Stimulated activated CD8-positive, alpha-beta memory T cell treated with anti-CD3 and anti-CD28 coated beads, Interleukin-15, amount 100 ng/mL, for 24 hours (primary cell): ENCODE measurements at places on chromosomes 6 and 20.

GRCh38 chr20:61657721-61658377, 405.8 kb downstream of the CDH4 start:
- DNase-seq = no peak

DNA sequence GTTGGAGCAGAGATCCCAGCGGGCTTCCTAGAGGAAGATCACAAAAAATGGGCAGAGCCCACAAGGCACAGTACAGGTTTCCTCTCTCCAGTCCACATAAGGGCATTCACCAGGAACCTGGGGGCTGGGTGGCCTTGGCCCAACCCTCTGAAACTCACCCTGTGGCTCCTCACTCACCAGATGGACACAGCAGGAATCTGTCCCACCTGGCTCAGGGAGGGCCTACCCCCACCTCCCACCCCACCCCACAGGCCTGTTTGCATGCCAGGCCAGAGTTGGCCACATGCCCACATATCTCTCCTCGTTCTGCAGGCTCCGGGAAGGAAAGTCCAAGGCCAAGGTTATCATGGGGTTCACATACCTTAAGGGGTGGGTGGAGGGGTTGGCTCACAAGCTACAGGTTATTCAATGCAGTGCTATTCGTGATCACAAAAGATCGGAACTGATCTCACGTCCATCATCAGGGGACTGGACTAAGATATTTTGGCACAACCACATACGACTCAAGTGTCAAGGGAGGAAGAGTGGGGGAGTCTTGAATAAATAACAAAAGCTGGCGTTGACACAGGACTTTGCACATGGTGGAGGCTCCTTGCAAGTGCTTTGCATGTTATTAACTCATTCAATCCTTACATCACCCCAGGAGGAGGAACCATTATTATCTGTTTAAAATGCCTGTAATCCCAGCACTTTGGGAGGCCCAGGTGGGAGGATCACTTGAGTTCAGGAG, 13.0 kb downstream of the RIPOR3 start:
- no peak for DNase-seq

DNA sequence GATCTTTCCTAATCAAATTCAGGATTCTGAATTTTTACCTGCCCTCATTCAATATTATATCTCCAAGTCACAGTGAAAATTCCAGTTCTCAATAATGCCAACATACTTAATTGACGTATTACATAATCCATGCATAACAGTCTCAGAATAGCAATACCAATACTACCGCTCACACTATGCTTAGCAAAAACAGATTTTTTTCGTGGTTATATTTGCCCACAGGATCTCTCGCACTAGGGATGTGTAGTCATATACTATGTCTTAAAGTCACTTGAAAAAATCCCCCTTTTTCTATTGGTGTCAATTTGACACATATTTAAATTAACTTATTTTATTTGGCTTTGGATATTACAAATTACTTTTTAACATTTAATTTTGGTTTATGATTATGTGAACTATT, 323.1 kb upstream of the SLC35B3 start:
- DNase-seq = no peak

GRCh38 chr6:23790756-23791155, 335.3 kb upstream of the NRSN1 start:
- no peak for DNase-seq

DNA sequence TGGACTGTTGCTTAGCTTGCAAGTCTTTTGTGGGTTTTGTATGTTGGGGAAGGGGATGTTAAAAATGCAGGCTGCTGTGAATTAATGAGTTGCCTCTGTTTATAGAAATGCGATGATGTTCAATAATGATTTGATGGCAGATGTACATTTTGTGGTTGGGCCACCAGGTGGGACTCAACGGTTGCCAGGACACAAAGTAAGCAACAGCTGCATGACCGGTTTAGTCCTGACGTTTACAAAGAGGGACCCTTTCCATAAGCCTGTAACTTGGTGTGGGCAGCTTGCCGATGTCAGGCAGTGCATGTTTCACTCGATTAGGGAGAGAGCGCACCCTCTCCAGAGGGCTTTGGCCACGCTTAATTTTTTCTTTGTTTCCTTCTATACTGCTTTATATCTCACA, 1.3 kb downstream of the BTBD3 start:
- DNase-seq = no peak

DNA sequence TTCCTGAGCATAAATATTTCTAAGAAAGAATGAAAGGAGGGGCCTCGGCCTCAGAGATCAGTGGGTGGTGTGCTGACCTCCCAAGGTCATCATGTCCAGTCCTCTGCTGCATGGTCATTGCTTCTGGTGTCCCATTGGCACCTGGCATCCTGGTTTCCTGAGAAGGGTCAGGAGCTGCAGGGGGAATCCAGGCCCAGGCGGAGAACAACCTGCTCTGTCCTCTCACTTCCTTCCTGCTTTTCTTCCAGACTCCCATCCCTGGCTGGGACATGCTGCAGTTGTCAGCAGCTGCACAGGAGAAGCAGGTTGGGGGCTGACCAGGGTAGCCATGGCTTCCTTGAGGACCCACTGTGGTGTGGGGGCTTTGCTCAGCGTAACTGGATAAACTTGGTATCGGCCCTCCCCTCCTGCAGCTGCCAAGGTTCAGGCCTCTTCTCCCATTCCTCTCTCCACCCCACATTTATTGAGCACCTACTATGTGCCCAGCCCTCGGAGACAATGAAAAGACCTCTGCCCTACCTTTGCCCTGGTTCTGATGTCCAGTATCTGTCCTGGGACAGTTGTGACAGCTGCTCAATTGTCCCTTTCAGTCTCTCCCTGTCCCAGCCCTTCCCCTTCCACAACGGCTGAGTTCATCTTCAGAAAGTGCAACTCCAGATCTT, 155.2 kb downstream of the CEBPB start:
- no peak for DNase-seq

- DNase-seq = no peak
These were observed 52.2 kb upstream of the CCDC167 start for GRCh38 chr6:37551867-37552266.

- no peak for DNase-seq
These were observed 922.1 kb downstream of the TFAP2A start for GRCh38 chr6:9492790-9493189.

GRCh38 chr6:3013486-3013885, 13.8 kb downstream of the NQO2 start:
- DNase-seq = no peak

DNA sequence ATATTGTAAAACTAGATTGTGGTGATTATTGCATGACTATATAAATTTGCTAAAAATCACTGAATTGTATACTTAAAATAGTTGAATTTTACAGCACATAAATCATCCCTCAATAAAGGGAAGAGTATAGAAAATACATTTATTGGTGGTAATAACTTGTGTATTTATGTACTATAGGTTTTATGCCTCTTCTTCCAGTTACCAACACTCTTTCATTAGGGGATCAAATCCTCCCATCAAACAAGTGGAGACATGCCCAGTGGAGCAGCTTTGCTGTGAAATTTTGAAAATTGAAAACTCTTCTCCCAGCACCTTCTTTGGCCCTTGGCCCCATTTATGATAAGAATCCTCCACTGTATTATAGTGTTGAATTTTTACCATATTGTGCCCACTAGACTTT, 10.1 kb upstream of the SSR1 start:
- DNase-seq = no peak

DNA sequence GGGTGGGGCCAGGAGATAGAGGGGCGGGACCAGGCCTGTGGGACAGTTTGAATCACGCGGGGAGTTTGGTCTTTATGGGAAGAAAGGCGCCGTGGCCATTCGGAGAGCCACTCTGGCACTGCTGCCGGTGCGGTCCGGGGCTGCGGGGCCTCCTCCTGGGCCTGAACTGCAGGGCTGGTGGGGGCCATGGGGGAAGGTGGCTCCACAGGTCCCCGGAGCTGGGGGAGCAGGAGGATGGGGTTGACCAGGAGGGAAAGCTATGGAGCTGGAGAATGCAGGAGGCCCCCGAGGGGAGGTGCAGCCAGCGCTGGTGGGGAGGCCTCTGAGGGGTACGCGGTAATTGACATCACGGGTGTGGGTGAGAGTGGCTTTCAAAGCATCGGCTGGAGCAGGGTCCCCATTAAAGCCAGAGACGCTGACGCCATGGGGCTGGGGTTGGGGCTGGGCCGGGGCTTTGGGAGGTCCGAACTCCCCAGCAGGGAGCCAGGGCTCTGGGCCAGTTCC, 1.8 kb upstream of the BHLHE23 start:
- no peak for DNase-seq

- no peak for DNase-seq
These were observed 1.8 kb downstream of the EPB41L2 start for GRCh38 chr6:131061041-131061750.

DNA sequence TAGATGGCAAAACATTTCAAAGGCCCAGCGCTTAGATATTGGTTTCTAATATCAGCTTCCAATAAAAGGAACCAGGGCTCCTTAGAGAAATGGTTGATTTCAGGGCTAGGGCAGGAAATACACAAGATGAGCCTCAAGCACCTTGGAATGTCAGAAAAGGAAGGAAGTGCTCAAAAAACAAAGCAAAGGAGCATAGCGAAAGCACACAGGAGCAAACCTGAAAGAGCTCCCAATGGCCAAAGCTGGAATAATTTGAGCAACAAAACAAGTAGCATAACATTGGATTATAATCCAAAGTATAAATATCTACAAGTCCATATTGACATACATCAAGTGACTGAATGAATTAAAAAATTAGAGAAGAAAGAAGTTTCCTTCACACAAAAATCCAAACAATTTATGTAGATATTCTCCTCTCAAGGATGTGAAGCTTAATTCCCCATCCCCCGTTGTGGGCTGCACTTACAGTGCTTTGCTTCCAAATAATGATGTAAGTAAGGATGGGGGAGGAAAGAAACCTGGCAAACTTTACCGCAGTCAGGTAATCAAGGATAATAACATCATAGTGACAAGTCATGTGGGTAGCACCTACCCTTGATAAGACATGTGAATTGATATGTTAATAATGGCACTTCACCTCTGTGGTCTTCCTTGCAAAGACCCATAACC, 132.9 kb upstream of the DST start:
- DNase-seq = no peak

- DNase-seq = no peak
These were observed 190.3 kb downstream of the TENT5A start for GRCh38 chr6:81562169-81562568.

DNA sequence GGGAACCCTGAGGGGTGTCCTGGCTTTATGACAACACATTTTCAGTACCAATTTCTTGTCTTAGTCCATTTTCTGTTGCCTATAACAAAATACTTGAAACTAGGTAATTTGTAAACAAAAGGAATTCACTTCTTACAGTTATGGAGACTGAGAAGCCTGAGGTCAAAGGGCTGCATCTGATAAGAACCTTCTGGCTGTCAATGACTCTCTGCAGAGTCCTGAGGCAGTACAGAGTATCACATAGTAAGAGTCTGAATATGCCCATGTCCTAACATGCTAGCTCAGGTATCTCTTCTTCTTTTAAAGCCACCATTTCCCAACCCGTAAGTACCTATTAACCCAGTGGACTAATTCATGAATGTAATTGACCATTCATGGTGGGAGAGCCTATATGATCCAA, 1458.6 kb upstream of the EYS start:
- no peak for DNase-seq

GRCh38 chr6:167838207-167838748, 11.6 kb downstream of the AFDN start:
- no peak for DNase-seq

DNA sequence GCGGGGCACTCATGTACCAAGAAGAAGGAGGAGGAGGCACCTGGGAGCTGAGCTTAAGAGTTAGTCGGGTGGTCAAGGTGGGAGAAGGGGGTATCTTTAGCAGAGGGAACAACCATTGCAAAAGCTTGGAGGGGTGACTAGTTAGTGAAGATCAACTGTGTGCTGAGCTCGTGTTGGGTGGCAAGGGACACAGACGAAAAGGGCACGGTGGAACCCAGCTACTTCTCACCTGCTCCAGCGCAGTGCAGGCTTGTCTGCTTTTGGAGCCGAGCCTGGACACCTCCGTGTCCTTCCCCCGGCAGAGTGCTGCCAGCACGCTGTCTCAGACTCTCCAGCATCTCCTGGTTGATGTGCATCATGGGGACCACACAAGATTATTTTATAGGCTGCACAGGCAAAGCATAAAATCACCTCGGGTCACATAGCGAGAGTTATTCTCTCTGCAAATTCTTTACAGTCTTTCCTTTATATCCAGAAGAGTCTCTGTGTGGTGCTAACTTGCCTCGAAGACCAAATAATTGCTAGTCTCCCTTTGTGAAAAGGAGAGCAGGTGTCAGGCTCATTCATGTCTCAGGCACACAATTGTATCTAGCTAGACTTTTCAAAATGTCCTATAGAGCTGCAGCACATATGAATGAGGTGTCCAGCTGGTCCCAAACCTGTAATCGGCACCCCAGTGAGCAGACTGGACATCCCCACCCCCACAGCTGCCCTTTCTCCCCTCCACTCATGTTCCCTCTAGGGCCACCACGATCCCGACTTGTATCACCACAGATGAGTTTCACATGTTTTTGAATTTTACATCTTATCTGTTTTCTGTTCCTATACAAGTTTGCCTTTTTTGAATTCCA, 123.4 kb downstream of the CEBPB start:
- DNase-seq = no peak

GRCh38 chr6:16694781-16695578, 66.3 kb downstream of the ATXN1 start:
- no peak for DNase-seq

- no peak for DNase-seq
These were observed 64.8 kb upstream of the TMEM30A start for GRCh38 chr6:75349262-75349984.

DNA sequence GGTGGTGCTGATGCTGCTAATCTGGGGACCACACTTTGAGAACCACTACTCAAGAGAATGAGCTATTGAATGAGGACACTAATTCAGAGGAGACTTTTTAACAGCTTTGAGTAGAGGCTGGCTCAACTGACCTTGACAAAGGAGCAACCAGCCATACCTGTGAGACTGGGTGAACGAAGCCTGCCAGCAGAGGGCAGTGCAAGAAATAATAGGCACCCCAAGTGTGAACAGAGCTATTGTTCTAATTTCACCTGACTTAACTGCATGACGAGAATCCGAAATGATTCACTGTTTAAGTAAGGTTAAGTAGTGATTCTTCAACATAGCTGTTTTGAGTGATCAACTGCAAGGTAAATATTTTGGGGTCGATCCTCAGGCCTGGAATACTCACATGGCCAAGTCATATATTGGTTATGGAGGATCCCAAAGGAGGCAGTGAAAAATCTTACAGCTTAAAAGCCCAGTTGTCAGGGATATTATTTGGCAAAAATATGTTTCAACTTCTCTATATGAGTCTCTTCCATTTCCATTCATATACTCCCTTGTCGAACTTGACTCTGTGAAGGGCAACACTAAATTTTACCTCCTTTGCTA, 550.5 kb upstream of the MARCKS start:
- DNase-seq = no peak

DNA sequence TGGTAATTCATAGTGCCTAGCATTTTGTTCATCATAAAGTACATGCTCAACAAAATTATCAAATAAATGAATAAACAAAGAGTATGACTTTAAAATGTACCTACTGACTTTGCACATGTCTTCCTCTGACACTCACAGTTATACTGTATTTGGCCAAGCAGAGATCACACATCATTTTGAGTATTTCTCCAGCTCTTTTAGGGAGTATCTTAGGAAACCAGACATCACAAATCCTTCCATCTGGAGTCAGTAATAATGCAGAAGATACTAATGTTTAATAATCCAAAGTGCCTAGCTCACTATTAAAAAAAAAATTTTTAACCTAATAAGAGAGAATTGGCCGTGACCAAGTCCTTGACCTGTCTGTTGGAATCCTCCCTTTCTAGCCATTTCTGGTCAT, 154.6 kb downstream of the ZNF217 start:
- no peak for DNase-seq
